ENCODE measurements at places on chromosomes 5 and 9.
A peak's percentile ranks its signal among the peaks of the same experiment; 100 is the strongest.

GRCh38 chr5:172945151-172945550 is 14.1 kb upstream of the RPL26L1 start:
- DNase-seq = no peak

DNA sequence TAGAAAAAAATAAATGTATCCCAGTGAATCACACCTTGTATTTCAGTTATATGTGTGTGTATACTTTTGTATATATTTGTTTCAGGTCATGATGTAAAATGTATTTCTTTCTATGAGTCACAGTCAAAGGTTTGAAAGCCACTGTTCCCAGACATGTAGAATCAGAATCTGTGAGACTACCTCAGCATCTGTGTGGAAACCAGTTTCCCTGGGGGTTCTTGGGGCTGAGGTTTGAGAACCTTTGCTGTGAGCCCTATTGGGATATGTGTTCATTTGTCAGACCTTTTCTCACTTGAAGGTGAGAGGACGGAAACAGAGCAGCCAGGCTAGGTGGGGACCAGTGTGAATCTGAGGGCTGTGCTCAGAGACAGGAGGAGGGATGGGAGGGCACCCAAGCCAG is 78.7 kb upstream of the SAP30L start:
- DNase-seq = no peak

GRCh38 chr9:2413160-2413805 is 208.3 kb upstream of the VLDLR start:
- DNase-seq = no peak

- DNase-seq = no peak
These were observed 7.4 kb downstream of the F2RL2 start for GRCh38 chr5:76615759-76616158.

- DNase-seq = no peak
These were observed 111.6 kb downstream of the CTNND2 start for GRCh38 chr5:11792621-11793020.

DNA sequence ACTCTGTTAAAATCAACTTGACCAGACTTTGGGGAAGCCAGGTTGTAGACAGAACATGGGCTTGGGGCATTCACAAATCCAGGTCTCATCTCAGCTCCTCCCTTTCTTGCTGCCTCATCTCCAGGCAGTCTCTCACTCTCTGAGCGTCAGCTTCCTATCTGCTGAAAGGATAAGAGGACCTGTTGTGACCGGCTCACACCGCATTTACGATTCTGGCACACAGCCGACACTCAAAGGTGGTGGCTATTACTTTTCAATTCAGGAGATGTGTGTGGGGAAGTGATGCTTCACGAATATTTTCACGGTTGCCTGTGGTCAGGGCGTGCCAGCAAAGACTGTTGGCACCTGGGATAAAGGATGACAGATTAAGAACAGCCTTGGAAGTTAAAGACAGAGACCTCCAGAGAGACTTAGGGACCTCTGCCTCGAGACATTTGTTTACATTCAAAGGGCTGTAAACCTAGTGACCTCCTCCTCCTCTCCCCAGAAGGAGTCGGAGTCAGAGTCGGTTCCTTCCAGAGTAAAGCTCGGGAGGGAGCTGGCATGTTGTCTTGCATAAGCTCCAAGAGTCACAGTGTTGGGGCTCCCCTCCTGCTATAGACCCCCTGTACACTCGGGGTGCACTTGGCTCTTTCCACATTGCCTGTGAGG is 83.2 kb downstream of the AK8 start:
- no peak for DNase-seq

DNA sequence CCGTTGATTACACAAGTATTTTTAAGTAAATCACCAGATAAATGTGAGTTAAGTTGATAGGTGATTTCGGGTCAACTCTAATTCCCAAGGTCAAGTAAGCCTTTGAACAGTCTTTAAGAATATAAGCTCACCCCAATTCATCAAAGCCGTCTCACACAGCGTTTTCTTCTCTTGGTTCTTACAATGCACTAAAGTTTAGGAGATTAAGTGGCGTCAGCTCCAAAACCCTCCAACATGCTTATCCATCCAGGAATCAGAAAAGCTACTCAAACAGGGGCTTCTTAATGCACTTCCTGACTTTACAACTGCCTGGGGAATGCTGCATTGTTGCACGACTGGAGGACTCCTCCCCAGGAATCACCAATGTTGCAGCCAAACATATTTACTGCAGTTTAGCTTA is 206.2 kb upstream of the EFNA5 start:
- no peak for DNase-seq

GRCh38 chr5:16673241-16674201 is 56.7 kb upstream of the RETREG1 start:
- DNase-seq = peak; percentile 12

GRCh38 chr5:72107901-72108201 is 576 bp downstream of the MAP1B start:
- DNase-seq = no peak

- no peak for DNase-seq
These were observed 14.0 kb upstream of the CREBRF start for GRCh38 chr5:173041881-173042762.

- DNase-seq = no peak
These were observed 536.6 kb downstream of the PDE4D start for GRCh38 chr5:59356813-59357380.

GRCh38 chr5:124910354-124911016 is 164.0 kb upstream of the ZNF608 start:
- no peak for DNase-seq

- no peak for DNase-seq
These were observed 906.3 kb upstream of the DMAC1 start for GRCh38 chr9:8705861-8706260.
